ENCODE measurements at places on chromosomes 7 and 10.
A peak's percentile ranks its signal among the peaks of the same experiment; 100 is the strongest.

GRCh38 chr7:114548081-114548980 is 133.7 kb downstream of the FOXP2 start:
- DNase-seq: no peak

- peak; percentile 43 for DNase-seq
These were observed 23.6 kb downstream of the ST8SIA6 start for GRCh38 chr10:17430647-17431355.

GRCh38 chr10:22252801-22253579 is 35.2 kb upstream of the EBLN1 start:
- DNase-seq: no peak

GRCh38 chr10:74189999-74190421 is 39.0 kb downstream of the ADK start:
- DNase-seq: no peak

GRCh38 chr7:149713061-149713730 is 60.2 kb downstream of the ZNF467 start:
- DNase-seq: no peak

DNA sequence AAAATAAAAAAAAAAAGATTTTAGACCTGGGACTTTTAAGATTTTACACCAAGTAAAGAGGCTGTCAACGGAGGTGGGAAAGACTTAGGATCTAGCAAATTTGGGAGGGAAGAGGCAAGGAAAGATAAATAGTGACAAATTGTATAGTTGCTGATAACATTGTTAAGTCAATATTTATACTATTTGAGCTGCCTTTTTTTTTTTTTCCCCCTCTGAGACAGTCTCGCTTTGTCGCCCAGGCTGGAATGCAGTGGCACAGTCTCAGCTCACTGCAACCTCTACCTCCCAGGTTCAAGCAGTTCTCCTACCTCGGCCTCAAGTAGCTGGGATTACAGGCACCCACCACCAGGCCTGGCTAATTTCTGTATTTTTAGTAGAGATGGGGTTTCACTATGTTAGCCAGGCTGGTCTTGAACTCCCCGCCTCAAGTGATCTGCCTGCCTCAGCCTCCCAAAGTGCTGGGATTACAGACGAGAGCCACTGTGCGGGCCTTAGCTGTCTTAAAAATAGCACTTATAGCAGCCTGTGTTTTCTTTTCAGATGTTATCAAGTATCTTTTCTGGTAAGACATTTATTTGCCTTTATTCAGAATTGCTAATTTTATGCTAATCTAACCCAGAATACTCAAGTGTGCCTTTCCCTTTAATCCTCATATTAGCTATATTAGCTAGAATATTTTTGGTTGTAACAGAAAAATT is 94.5 kb downstream of the MMRN2 start:
- DNase-seq: no peak

- no peak for DNase-seq
These were observed 1.7 kb downstream of the DIP2C start for GRCh38 chr10:687583-688311.

GRCh38 chr7:153331427-153331826 is 571.9 kb downstream of the ACTR3B start:
- DNase-seq: no peak

- DNase-seq: no peak
These were observed 11.1 kb upstream of the CUL1 start for GRCh38 chr7:148687555-148687954.

- no peak for DNase-seq
These were observed 24.5 kb downstream of the RSU1 start for GRCh38 chr10:16792675-16793074.

- no peak for DNase-seq
These were observed 27.9 kb downstream of the MTURN start for GRCh38 chr7:30162622-30163124.

DNA sequence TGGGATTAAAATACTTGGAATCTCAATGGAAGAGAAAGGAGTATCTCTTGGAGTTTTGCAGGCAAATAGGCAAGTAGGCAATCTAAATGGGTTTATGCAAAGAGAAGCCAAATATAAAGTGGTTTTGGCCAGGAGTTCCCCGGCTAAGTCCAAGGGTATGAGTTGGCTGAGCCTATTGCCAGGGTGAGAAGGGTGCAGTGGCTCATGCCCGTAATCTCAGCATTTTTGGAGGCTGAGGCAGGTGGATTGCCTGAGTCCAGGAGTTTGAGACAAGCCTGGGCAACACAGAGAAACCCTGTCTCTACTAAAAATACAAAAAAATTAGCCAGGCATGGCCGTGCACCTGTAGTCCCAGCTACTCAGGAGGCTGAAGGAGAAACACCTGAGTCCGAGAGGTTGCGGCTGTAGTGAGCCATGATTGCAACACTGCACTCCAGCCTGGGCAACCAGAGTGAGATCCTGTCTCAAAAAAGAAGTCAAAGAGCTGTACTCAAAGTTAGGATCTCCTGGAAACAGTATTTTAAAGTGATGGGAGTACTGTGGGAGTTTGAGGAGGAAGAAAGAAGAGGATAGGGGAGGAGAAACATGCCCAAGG is 130.4 kb upstream of the RAB18 start:
- no peak for DNase-seq

- DNase-seq: no peak
These were observed 54.7 kb downstream of the ANK3 start for GRCh38 chr10:60334991-60335390.

- DNase-seq: no peak
These were observed 31.2 kb downstream of the WDR86 start for GRCh38 chr7:151378496-151379192.

- no peak for DNase-seq
These were observed 183.4 kb downstream of the PRKG1 start for GRCh38 chr10:51257511-51258248.

- DNase-seq: no peak
These were observed 41.1 kb downstream of the INSIG1 start for GRCh38 chr7:155338632-155339320.

GRCh38 chr10:15783941-15784636 is 64.4 kb upstream of the ITGA8 start:
- DNase-seq: no peak

- no peak for DNase-seq
These were observed 97.3 kb upstream of the IKZF1 start for GRCh38 chr7:50207251-50207564.

DNA sequence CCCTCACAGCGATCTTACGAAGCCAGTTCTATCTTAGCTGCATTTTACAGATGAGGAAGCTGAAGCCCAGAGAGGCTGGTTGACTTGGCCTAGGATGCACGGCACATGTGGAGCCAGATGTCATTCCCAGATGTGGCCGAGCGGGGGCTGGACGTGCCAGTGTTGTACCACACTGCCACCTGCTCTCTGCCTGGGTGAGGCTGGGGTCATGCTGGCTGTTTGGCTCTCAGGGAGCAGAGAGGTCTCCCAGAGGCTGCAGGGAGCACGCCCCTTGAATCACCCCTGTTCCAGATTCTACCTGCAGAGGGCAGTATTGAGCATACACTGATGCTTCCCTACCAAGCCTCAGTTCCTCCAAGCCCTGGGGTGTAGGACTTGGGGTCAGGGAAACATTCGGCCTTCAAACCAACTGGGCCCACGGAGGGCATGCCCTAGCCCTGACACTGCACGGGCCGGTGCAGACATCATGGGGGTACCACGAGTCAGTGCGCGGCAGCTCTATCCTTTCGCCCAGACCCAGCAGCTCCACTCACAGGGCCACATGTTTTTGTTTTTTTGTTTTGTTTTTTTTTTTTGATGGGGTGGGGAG is 3.8 kb upstream of the GTF2IRD1 start:
- peak; percentile 58 for DNase-seq

DNA sequence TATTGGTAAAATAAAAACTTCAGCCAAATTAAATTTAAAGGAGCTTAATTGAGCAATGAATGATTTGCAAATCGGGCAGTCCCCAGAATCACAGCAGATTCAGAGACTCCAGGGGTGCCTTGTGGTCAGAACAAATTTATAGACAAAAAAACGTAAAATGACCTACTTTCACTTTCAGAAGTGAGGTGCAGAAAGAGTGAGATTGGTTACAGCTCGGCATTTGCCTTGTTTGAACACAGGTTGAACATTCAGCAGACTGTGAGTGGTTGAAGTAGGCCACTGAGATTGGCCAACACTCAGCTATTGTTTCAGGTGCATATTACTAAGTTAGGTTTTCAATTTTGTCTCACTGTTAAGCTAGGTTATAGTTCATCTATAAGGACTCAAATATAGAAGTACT is 153.4 kb downstream of the BICC1 start:
- no peak for DNase-seq

- no peak for DNase-seq
These were observed 205.6 kb upstream of the CSTF2T start for GRCh38 chr10:51905032-51905431.

DNA sequence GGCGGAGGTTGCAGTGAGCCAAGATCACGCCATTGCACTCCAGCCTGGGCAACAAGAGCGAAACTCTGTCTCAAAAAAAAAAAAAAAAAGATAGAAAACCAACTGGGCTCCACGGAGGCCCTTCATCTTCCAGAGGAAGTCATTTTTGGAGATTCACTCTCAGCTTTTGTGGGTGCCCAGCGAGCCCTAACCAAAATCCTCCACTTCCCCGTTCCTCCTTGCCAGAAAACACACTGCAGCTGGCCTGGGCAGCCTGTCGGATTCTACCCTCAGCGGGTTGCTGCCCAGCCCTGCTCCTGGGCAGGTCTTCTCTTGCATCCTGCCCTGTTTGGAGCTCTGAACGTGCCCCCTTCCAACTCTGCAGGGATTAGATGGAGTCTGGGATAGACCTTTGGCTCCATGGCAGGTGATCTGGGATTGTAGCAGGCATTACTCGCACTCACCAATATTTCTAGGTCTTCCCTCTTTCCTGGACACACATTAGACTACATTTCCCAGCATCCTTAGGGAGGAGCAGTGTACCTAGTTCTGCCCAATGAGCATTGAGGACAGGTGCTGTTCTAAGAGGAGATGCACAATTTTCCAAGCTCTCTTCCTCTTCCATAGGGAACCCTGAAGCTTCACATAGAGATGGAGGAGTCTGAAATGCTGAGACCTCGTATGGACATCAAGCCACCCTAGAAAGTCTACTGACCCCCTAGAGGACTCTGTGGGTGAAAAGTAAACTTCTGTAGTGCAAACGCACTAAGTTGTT is 4.6 kb downstream of the GRID2IP start:
- DNase-seq: no peak

DNA sequence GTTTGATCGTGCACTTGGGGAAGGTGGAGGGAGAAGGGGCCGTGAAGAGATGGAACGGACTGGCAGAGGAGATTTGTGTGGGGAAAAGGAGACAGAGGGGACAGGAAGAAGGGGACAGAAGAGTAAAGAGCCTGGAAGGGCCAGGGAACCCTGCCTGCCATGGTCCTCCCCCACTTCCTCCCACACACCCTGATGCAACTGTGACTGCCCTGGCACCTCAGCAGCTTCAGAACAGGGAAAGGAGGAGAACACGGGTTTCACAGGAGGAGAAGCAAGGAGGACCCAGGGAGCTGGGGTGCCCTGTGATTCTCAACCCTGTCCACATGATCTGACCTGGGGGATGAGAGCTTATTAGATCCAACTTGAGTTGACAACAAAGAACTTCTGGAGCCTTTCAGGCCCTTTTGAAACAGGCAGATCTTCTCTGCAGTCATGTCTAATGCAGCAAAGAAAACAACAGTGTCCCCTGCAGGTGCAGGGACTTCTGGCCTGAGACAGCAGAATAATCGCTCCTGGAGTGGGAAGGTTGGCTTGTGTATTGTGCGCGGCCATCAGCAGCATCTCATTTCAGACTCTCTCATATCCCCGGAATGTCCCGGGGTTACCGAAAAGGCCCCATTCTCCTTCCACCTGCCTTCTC is 421.6 kb downstream of the PAXIP1 start:
- no peak for DNase-seq

GRCh38 chr7:80127412-80128160 is 7.0 kb upstream of the GNAI1 start:
- no peak for DNase-seq

DNA sequence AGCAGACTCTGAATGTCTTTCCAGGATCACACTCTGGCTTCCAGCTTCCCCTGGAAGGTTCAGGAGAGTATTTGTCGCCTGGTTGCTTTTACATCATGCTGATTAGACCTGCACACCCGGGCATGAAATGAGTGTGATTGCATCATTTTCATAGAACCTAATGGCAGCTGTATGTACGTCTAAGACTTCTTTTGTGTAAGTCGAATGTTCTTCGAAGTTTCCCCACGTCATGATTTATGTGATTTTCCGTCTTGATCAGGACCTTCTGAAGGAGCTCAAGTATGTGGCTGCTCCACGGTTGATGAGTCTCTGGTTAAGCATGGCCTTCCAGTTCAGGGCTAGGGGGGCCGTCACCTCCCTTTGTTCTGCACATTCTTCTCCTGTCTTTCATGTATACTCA is 4.5 kb downstream of the EIF4H start:
- DNase-seq: no peak

DNA sequence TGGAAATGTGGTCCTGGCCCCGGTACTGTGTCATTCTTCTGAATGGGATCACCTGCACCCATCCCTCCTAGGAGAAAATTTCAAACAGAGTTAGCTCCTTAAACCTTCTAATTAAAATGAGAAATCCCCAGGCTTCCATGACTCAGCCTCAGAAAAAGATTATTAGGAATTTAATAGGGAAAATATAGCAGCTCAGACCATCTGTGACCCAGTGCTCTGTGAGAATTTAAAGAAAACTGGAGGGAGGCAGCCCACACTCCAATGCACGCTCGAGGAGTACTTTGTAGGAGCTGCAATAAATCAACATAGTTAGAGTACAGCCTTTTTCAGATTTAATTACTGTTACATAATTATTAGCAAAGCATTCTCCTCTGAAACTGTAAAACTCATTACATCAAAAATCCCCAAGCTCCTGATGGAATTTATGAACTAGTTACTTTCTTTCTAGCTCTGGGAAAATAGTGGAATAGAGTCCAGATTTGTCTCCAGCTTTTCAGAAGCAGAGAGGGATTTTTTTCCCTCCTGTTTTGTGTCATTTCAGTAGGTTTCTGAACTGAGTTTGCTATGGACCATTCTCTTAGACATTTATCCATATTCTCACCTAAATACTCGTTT is 30.1 kb downstream of the NEUROD6 start:
- no peak for DNase-seq

DNA sequence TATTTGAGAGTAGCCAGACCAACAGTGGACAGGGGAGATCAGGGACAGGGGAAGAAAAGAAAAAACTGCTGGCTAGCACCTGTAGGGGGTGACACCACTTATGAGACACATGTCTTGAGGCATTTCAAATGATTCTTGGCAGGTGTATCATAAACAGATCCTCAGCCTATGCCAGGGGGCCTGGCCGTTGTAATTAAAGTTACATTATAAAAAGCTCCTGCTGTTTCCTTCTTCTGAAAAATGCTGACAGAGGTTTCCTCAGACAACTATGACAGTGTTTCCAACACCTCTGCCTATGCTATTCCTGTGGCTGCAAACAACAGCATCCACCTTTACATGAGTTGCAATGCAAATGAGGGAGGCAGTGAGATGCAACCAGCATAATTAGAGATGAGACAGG is 281.0 kb upstream of the PTER start:
- DNase-seq: no peak

DNA sequence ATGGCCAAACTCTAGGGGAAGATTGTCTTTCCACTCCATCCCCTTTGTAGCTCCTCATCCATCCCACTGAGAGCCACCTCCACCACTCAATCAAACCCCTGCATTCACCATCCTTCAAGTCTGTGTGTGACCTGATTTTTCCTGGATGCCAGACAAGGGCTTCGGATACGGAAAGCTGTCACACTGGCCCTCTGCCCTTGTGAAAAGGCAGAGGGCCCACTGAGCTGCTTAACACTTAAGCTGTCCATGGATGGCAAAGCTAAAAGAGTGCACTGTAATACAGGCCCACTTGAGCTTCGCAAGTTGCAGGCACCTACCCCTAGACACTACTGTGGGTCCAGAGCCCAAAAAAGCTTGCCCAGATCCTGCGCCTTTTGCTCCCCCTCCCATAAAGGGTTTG is 237.2 kb downstream of the MAGI2 start:
- no peak for DNase-seq

GRCh38 chr10:86708068-86708782 is 39.9 kb downstream of the LDB3 start:
- DNase-seq: no peak

Measured in stimulated activated CD8-positive, alpha-beta memory T cell treated with anti-CD3 and anti-CD28 coated beads, Interleukin-4, amount 100 ng/mL, for 1 hour (primary cell).